ENCODE measurements at places on chromosomes 11 and 22.

- no peak for DNase-seq
Observed at GRCh38 chr11:83162377-83162776, 5.4 kb downstream of the PCF11 start.

GRCh38 chr11:126186708-126187529, 24.5 kb downstream of the RPUSD4 start:
- DNase-seq: no peak

- DNase-seq: no peak
Observed at GRCh38 chr11:44377121-44377520, 67.2 kb upstream of the ALX4 start.

GRCh38 chr11:66548041-66548440, 1.3 kb downstream of the ACTN3 start:
- DNase-seq: no peak

DNA sequence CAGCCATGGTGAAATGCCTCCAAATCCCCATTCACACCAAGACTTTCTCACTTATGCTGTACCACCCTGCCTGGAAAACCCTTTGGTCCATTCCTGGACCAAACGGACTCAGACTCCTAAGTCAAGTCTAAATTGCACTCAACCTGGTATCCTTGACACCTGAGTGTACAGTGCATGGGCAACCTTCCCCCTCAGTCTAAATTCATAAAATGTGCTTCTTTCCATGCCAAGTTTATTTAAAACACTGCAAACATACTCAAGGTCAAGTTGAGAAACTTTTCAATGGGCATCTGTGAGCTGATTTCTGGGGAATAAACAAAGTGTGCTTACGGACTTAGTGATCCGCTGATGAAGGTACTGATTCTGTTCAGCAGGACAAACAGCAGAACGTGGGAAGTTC, 26.4 kb downstream of the HIRA start:
- DNase-seq: no peak

- DNase-seq: no peak
Observed at GRCh38 chr11:46315033-46315738, 32.1 kb upstream of the DGKZ start.

- DNase-seq: peak; percentile 73
Observed at GRCh38 chr11:93494357-93494756, 48.8 kb downstream of the SMCO4 start.

GRCh38 chr22:28822930-28823551, 22.7 kb upstream of the XBP1 start:
- no peak for DNase-seq

GRCh38 chr11:71504531-71504930, 22.5 kb upstream of the KRTAP5-7 start:
- no peak for DNase-seq

DNA sequence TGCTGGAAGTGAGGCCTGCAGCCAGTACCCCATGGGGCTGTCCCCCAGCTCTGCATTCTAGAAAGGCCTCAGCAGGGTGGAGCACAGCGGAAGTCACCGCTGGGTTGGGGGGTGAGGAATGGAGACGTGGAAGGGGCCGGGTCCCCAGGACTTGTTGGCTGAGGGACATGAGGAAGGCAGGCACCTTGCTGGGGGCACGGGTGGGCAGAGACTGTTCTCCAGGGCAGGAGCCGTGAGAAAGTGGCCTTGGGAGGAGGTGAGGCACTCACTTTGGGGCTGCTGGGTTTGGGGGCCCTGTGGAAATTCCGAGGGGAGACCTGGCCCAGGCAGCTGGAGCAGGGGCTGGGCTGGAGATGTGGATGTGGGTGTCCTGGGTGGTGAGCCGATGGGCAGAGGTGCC, 5.0 kb downstream of the TNNI2 start:
- no peak for DNase-seq

GRCh38 chr22:35452810-35453743, 53.1 kb downstream of the MCM5 start:
- no peak for DNase-seq

DNA sequence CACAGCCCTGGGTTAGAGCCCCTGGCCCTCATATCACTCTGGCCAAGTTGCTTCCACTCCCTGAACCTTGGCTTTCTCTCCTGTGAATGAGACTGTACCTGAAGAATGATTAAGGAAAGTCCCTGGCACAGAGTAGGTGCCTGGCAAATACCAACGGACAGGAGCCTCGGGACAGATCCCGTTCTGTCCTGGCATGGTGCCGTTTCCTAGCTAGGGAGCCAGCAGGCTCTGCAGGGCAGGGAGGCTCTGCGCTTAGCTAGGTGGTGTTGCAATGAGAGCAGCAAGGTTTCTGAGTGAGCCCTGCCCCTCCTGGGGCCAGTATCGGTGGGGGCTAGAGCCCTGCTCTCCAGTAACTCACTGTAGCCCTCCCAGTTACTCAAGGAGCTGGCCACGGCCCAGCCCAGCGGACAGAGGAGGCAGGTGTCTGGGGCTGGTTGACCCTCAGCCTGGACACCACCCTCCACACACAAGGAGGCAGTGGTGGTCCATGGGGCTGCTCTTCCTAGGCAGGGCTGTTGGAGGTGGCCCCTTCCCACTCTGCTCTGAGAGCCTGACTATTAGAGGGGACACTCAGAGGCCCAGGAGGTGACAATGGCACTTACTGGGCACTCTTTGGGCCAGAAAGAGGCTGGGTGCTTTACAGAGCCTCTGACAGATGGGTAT, 74.4 kb downstream of the NFAM1 start:
- DNase-seq: no peak

All from AG09309 (cell line).